NCI-H2081 treated with DMSO at 0.1 percent for 48 hours (cell line): ENCODE measurements at places on chromosomes 5 and 9.

GRCh38 chr5:929596-929995 is 36.9 kb downstream of the TRIP13 start:
- no peak for DNase-seq

- DNase-seq, result no peak
These were observed 167.2 kb downstream of the PAX5 start for GRCh38 chr9:36866840-36867239.

DNA sequence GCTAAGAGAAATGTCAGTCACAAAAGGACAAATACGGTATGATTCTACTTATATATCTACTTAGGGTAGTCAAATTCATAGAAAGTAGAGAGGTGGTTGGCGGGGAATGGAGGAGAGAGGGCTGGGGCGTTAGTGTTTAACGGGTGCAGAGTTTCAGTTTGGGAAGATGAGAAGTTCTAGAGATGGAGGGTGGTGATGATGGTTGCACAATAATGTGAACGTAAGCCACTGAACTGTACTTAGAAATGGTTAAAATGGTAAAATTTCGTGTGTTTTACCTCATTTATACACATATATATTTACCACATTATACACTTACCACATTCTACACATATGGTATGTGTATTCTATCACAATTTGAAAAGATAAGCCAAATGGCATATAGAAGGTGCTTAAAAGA is 35.7 kb downstream of the LSM11 start:
- DNase-seq, result no peak

- no peak for DNase-seq
These were observed 8.8 kb downstream of the FAM13B start for GRCh38 chr5:138024117-138024516.

DNA sequence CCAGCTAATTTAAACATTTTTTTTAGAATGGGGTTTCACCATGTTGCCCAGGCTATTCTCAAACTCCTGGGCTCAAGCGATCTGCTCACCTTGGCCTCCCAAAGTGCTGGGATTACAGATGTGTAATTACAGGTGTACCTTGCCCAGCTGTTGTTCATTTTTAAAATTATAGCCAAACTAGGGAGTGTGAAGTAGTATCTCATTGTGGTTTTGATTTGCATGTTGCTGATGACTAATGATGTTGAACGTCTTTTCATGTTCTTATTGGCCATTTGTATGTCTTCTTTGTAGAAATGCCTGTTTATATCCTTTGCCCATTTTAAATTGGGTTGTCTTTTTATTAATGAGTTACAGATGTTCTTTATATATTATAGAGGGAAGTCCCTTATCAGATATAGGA is 31.5 kb downstream of the EHMT1 start:
- DNase-seq, result no peak

DNA sequence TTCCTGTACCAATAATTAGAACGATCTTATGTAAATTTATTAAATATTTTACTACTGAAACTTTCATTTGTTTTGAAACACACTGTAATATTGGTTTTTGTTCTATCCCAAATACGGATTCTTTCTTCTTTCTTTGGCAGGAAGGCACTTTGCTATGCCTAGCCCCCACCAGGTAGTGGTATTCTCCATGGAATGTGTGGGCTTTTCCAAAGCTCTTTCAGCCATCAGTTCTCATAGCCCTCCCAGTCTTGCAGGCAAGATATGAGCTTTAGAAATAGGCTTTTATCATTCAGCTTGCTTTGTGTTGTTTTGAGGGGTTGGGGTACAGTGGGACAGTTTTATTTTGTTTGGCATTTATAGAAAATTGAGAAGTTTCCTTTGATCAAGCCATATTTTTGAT is 107.5 kb downstream of the DMXL1 start:
- no peak for DNase-seq

DNA sequence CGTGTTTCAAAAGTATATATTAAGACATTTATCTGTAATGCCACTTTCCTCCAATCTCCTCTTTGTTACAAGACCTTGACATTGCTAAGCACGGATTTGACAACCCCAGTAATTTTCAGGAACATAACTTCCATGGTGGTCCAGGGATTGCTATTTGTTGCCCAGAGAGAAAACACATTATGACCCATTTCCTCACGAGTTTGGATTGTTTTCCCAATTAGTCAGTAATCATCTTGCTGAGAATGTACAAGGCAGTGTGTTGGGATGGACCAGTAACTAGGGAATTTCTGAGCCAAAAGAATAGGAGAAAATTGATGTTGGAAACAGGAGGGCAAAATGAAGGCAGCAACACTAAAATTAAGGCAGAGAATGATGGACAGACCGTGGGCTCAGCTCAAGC is 574.1 kb downstream of the EBF1 start:
- DNase-seq, result no peak
